AML-193 (cell line): ENCODE measurements at places on chromosomes 11 and 22.
A peak's percentile ranks its signal among the peaks of the same experiment; 100 is the strongest.

- peak; percentile 72 for DNase-seq
These were observed 34.6 kb downstream of the CYTH4 start for GRCh38 chr22:37316875-37317371.

- DNase-seq, result no peak
These were observed 79.0 kb downstream of the LARGE2 start for GRCh38 chr11:46001448-46001914.

- DNase-seq, result no peak
These were observed 182.8 kb upstream of the SYN3 start for GRCh38 chr22:33240888-33241475.

DNA sequence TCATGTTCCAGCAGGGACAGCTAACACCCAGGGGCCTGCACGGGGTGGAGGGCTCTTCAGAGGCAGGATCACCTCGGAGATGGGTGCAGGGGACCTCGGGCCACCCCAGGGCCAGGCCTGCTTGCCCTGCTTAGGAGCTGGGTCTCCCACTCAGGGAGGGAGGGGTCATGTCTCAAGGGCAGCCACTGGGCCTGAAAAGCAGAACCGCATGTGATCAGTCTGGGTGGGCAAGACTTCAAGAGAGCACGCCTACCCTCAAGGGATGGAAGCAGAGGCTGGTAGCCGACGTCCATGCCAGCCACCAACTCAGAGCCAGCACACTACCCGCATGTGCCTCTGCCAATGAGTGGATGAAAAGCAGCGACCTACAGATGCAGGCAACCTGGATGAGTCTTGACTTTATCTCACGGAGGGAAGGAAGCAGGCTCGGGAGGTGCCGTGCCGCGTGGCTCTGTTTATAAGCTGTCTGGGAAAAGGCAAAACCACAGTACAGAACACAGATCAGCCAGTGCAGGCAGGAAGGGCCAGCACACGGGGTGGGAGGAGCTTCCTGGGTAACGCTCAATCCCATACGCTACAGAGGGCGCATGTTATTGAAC, 16.0 kb downstream of the TBX1 start:
- no peak for DNase-seq

- no peak for DNase-seq
These were observed 14.4 kb downstream of the USH1C start for GRCh38 chr11:17529844-17530185.

DNA sequence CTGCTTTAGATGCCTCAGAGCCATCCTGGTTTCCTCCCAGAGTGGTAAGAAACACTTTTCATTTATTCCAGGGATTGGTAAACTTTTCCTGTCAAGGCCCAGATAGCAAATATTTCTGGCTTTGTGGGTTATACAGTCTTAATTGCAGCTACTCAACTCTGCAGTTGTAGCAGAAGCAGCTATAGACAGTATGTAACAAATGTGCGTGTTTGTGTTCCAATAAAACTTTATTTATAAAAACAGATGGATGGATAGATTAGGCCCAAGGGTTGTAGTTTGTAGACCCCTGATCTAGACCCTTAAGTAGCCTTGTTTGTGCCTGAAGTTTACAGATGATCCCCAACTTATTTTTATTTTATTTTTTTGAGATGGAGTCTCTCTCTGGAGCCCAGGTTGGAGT, 17.9 kb downstream of the NNMT start:
- no peak for DNase-seq

DNA sequence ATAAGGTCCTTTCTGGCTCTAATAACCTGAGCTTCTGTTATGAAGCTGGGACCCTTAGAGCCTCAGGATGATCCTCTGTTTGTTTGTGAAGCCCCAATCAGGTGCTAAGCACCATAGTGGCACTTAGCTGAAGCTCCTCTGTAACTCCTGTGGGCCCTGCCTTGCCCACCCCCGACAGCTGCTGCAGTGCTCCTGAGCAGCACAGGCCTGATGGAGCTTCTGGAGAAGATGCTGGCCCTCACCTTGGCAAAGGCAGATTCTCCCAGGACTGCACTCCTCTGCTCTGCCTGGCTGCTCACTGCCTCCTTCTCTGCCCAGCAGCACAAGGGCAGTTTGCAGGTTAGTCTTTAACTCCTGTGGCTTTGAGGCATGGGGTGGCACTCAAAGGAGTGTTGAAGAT, 19.0 kb upstream of the CCDC134 start:
- no peak for DNase-seq

- no peak for DNase-seq
These were observed 203.7 kb upstream of the MTMR2 start for GRCh38 chr11:96127596-96127959.

- no peak for DNase-seq
These were observed 21.0 kb downstream of the OTUB1 start for GRCh38 chr11:64007160-64007628.

- no peak for DNase-seq
These were observed 1.9 kb downstream of the FAM181B start for GRCh38 chr11:82731691-82732277.

DNA sequence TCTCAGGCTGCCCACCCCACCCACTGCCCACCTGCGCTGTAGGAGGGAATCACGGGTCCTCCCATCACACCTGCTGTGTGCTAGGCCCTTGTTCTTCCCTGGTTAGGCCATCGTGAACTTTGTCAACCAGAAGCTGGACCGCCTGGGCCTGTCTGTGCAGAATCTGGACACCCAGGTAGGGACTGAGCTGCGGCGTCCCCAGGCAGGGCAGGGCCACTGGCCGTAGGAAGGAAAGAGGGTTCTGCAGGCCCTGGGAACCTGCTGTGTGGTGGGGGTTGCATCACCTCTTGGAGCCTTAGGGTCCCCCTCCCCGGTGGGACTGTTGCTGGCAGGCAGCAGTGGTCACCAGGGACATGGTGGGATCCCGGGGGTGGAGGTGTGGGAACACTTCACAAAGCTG, 15.5 kb downstream of the PARVG start:
- no peak for DNase-seq

- no peak for DNase-seq
These were observed 43.6 kb upstream of the DBX1 start for GRCh38 chr11:20203831-20204230.

GRCh38 chr11:76677458-76677765, 6.9 kb upstream of the LRRC32 start:
- DNase-seq, result no peak

GRCh38 chr11:117271208-117271607, 19.9 kb upstream of the BACE1-AS start:
- no peak for DNase-seq

- DNase-seq, result no peak
These were observed 18.0 kb downstream of the LSP1 start for GRCh38 chr11:1870721-1871466.

DNA sequence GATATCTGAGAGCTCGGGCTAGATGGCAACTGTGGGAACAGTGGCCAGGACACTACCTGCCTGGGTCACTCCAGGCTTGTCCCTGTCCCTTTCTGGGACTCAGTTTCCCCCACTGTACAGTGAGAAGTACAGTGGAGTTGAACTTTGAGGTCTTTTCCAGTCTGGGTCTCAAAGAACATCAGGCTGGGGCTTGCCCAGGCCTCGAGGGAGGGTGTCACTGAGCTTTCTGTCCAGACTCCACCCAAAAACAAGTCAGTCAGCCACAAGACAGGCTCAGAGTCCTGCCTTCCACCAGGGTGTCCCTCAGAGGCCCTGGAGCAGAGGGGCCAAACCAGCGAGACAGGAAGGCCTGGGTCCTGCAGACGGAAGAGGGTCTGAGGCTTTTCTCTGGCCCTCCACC, 2.0 kb upstream of the PLA2G3 start:
- no peak for DNase-seq

- DNase-seq, result no peak
These were observed 1116.0 kb downstream of the BRD1 start for GRCh38 chr22:48711669-48712068.

GRCh38 chr11:18785411-18785810, 6.2 kb downstream of the PTPN5 start:
- no peak for DNase-seq

DNA sequence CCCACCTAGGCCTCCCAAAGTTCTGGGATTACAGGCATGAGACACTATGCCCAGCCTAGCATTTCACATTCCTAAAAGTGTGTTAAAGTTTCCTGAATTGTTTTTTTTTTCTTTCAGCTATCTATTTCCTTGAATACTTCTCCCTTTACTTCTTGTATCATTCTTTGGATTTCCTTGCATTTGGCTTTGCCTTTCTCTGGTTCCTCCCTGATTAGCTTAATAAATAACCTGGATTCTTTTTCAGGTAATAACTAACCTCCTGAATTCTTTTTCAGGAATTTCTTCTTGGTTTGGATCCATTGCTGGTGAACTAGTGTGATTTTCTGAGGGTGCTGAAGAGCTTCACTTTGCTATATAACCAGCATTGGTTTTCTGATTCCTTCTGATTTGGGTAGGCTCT, 47.9 kb downstream of the MRGPRX2 start:
- DNase-seq, result no peak

- no peak for DNase-seq
These were observed 31.9 kb upstream of the APOL5 start for GRCh38 chr22:35685731-35686130.

GRCh38 chr11:96329419-96329818, 13.6 kb downstream of the MAML2 start:
- no peak for DNase-seq

DNA sequence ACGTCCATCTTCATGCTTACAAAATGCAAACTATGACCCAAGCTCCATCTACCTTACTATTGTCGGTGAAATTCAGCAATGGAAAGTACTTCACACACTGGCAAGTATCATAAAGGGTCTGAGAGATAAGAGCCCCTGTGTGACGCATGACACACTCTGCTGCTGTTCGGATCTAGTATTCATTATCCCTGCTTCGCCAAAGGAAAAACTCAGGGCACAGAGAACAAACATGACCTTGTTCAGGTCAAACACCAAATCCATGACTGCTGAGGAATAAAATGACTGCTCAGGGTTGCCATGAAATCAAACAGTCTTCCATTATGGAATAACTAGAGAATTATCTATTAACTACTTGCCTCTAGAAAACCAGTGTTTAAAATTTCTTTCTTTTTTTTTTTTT, 73.0 kb downstream of the MICAL3 start:
- DNase-seq, result no peak

DNA sequence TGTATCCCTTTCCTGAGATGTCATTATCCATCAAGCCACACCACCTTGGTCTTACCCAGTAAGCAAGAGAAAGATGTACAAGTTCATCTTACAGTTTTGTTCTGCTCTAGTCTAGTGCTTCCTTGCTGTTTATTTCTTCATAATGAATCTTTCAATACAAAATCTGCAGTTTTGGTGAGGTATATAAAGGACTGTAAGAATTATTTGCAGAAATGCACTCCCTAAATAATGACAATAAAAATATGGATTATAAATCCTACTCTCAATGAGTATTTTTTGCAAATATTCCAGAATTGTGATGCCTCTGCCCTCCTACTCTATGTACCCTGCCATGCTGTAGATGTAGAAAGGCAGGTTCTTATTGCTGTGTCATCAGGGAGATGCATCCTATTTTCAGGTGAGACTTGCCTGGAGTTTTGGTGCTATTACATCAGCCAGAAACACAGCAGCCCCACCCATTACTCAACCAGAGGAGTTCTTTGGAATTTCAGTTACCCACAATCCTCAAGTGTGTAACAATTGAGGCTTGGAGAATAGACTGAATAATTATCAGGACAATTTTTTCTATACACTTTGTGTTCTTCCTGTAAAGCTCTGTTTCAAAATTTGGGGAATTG, at the start of gene OR10S1:
TSS of gene OR10S1 (minus strand) at position 51 of the 617 bp plus-strand sequence. CDS start 117 bp downstream, outside the sequence.
- no peak for DNase-seq

- no peak for DNase-seq
These were observed 4.9 kb downstream of the CBX6 start for GRCh38 chr22:38867124-38867455.

- DNase-seq, result no peak
These were observed 53.7 kb downstream of the TBC1D22A start for GRCh38 chr22:46815896-46816731.
